ENCODE measurements at places on chromosomes 3 and 15.

GRCh38 chr3:28039234-28039633, 202.2 kb upstream of the CMC1 start:
- no peak for DNase-seq

DNA sequence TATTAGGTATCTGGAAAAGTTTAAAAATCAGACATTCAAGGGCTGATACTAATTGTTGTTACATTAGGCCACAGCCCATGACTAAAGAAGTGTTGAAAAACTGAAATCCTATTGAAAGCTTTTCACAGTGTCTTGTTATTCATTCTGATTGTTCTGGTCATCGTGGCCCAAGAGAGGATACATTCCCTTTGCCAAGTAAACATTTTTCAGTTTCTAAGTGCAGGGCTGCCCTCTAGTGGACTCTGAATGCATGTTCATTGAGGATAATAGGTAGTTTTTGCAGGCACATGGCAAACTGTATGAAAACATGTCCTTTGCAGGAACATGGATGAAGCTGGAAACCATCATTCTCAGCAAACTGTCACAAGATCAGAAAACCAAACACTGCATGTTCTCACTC, 181.1 kb downstream of the MYRIP start:
- no peak for DNase-seq

- DNase-seq, result no peak
These were observed 98.1 kb upstream of the ARHGEF3 start for GRCh38 chr3:56899851-56900250.

DNA sequence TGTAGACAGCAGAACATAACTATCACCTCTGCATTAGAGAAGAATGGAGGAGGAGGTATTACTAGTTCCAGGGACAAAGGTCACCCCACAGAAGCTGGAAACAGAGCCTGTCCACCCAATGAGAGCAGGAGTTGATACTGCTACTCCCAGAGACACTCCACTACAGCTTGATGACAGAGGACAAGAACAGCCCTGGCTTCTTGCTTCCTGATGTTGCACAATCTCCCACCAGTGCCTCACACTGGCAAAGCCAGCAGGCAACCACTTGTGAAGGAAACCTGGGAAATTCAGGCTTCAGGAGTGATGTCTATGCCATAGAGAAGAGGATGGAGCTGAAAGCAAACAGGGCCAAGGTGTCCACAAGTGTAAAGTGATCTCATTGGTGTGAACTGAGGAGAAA, 78.0 kb upstream of the POU1F1 start:
- DNase-seq, result no peak

DNA sequence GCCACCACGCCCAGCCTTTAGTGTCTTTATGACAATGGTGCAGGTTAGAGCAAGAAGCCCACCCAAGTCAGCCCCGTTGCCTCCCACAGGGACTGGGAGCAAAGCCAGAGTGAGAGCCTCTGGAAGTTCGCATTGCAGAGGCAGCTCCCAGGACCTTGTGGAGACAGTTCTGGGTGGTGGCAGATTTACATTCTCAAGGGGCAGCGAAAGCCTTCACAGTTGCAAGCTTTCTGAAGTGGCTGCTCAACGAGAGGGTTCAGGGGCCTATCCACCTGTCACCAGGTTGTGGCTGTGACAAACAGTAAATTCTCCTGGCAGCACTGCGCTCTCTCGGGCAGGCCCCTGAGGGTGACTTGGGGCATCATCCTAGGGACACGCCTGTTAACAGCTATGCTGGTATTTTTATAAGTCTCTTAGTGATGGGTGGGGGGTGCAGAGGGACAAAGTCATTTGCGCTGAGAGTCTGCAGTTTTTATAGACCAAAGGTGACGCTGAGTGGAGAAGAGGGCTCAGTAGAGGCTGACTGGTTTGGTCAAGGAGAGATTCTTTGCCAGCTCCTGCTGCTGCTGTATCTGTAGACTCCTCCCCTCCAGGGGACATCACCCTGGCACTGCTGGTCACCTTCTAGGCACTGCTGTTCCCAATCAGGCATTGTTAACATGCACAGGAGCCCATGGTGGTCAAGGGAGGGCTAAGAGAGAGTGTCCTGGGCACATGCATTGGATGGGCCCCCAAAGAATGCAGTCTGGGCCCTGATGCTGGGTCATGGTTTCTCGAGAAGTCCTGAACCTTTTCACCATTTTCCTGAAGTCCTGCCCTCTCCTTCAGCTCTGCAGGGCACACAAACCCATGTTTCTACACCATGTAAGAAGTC, 57.5 kb upstream of the KLF13 start:
- DNase-seq, result no peak

DNA sequence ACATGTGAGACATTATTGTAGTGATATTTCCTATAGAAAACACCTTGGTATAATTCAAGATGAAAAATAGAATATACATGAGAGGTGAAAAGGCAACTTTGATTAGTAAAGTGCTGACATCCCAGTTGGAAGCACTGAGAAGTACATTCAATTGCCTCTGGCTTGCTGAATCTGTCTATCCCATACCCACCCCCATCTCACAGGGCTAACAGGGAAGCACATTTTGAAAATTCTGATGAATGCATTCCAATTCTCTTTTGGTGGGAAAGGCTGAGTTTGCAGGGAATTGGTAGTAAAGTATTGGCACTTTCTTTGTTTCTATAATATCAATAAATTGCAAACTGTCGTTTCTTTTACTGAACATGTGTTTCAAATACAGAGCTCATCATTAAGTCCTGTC, 122.9 kb downstream of the MBNL1 start:
- DNase-seq, result no peak

- DNase-seq, result no peak
These were observed 53.0 kb upstream of the STXBP5L start for GRCh38 chr3:120854908-120855526.

DNA sequence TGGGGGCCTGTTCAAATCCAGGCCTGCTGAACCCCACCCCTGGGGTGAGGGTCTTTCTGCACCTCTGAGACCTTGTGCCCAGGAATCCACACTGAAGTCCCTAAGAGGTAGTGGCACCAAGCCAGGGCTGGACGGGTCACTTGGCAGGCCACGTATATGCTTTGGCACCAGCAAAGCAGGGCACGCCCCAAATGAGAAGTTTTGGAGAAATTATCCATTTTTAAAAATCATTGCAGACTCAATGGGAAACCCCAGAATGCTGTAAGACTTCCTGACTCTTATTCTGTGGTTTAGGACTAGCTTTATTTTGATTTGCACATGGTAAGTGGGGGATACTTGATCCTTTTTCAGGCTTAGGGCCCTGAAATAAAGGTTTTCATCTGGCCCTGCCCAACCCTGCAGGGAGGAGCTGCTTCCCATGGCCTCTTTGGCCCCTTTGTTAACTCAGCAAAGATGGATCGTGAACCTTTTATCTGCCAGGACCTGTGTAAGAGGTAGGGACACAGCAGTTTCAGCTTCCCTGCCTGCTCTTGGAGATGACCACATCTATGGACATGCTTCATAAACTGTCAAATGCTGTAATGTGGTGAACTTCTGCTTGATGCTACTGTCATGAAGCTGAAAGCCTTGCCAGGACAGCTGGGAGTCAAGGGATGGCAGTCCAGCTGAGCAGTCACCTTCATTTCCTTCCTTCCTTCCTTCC, 88.0 kb downstream of the HMG20A start:
- no peak for DNase-seq

- no peak for DNase-seq
These were observed 177.2 kb upstream of the GBE1 start for GRCh38 chr3:81938681-81939080.

DNA sequence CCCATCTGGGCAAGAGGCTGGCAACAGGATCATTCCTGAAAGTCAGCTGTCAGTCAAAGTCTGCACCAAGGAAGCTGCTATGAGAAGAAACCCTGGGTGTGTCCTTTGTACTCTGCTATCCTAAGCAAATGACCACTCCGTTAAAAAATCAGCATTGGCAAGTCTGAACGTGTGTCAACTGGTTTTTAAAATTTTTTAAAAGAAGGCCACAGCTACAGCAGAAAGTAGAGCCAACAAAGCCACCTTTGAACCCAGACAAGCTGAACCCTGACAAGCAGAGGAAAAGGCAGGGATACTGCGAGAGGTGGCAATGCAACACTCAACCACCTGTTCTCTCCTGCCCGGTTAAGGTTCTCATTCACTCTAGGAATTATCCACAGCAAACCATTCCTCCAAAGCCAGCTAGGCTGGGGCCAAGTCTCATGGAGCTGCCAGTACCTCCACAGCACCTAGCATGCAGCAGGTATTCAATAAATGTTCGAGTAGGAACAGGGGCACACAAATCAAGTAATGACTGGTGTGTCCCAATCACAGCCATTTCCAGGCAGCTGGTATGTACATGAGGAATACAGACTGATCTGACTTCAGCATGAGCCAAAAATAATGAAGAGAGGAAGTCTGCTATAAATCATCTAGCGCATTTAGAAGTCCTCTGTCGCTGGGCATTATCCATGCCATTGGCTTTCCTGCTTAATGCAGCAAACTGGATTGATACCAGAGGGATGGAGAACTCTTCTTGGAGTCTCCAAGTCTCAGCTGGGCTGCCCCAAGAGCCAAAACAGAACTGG, 76.0 kb downstream of the ADCY5 start:
- no peak for DNase-seq

- no peak for DNase-seq
These were observed 91.1 kb upstream of the FGF7 start for GRCh38 chr15:49331951-49332350.

DNA sequence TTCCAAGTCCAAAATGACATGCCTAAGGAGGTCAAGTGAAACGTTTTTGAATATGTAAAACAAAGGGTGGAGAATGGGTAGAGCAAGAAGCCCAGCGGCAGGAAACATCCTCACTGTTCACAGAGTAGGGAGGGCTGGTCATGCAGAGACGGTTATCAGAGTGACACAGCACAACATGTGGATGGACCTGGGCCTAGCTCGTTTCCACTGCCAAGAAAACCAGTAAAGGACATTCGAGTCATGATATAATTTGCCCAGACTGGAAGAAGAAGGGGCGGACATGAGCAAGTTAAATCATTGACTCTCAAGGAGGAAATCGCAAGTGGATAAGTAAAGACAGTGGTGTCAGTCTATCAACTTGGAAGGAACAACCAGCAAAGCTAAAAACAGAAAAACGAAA, 89.3 kb downstream of the LRIG1 start:
- no peak for DNase-seq

GRCh38 chr3:27253831-27254230, 115.4 kb downstream of the NEK10 start:
- DNase-seq, result no peak

DNA sequence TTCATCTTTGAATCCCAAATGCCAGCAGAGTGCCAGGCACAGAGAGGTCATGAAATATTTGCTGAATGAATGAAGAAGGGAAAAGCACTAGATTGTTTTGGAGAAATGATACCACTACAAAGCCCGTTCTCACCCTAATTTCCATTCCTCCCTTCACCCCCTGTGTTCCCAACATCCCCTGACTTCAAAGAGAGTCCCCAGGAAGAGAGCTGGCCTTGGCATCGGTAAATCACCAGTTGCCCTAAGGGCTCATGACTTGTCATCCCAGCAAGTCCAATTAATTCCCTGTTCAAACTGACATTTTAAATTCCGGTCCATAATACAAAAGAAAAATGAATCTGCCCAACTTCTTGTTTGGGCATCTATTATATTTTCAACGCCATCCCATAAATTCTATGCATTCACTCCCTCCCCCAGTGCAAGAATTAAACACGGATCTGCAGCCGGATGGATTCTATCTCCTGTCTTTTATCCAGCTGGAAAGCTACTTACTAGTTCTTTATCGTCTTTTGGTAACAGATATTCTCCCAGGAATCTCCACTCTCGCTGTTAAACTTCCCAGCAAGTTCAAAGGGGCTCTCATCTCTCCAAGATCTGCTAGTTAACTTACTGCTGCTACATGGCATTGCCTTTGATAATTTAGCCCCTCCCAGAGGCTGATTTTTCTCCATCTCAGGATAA, 63.9 kb upstream of the TSC22D2 start:
- no peak for DNase-seq

DNA sequence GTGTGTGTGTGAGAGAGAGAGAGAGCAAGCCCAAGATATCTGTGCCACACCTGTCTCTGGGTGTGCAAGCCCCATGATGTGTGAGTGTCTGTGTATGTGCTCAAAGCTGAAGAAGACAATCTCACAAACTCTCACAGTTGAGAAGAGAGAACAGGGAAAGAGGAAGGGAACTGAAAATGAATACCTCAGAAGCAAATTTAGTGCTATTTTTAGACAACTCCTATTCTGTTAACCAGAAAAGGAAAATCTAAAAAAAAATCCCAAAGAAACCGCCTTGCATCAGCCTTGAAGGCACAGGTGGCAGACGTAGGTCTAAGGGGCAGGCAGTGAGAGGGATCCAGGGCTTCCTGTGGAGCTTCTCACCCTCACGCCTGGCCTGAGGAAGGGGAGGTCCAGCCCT, 47.8 kb downstream of the ATP2B2 start:
- DNase-seq, result no peak

DNA sequence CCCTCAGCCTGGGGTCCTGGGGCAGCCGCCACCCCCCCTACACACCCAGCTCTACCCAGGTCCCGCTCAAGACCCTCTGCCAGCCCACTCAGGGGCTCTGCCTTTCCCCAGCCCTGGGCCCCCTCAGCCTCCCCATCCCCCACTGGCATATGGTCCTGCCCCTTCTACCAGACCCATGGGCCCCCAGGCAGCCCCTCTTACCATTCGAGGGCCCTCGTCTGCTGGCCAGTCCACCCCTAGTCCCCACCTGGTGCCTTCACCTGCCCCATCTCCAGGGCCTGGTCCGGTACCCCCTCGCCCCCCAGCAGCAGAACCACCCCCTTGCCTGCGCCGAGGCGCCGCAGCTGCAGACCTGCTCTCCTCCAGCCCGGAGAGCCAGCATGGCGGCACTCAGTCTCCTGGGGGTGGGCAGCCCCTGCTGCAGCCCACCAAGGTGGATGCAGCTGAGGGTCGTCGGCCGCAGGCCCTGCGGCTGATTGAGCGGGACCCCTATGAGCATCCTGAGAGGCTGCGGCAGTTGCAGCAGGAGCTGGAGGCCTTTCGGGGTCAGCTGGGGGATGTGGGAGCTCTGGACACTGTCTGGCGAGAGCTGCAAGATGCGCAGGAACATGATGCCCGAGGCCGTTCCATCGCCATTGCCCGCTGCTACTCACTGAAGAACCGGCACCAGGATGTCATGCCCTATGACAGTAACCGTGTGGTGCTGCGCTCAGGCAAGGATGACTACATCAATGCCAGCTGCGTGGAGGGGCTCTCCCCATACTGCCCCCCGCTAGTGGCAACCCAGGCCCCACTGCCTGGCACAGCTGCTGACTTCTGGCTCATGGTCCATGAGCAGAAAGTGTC, 30.2 kb downstream of the PTPN23 start:
- DNase-seq, result no peak

DNA sequence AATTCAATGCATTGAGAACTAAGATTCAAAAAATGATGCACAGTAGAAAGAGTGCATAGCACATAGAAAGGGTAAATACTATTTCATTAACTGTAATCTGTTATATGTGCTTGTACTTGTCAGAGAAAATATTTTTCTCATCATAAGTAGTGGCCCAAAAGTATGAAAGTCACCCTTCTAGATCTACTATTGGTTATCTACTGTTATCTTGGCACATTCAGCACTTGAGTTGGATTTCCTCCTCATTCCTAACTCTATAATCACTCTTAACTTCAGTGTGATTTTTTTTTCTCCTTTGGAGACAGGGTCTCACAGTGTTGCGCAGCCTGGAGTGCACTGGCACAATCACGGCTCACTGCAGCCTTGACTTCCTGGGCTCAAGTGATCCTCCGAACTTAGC, 194.4 kb downstream of the PCCB start:
- DNase-seq, result no peak

Measured in central memory CD4-positive, alpha-beta T cell (primary cell).